ENCODE measurements at places on chromosomes 12 and 14.

DNA sequence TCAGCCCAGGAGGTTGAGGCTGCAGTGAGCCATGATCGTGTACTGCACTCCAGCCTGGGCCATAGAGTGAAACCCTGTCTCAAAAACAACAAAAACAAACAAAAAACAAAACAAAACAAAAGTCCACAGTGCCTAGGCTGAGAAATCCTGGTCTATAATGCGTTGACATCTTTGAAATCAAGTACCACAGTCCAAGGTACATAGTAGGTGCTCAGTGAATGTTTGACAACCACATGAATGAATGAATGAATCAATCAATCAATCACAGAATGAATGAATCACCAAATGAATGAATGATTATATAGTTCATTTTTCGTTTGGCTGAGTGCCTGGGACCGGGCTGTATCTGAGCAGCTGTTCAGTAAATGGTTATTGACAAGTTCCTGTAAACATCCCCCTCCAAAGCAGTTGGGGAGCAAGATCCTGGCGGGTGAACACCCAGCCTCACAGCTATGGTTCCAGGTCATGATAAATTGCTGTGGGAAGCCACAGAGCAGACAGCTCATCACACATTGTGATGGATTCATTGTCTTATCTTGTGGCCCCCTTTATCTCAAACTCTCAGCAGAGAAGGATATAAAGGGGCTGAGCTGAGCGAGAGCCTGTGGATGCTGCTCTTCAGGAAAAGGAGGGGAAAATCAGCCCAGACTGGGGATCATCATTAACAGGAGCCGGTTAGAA, 30.4 kb upstream of the IFT81 start:
- DNase-seq, result no peak

DNA sequence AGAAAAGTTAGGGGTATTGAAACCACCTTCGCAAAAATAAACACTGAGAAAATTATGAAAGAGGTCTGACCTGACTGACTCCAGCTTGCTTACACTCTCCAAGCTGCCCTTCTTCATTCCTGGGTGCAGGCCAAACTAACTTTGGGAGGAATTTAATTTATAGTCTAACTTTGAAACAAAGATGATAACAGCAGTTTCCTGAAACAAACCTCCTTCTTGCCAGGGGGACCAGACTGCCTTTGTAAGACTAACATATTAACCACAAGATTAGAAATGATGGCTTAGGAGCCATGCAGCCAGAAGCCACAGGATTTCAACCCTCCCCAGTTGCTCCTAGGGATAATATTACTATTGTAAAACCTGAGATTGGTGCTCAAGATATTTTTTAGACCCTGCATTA, 13.8 kb upstream of the EEA1 start:
- no peak for DNase-seq

DNA sequence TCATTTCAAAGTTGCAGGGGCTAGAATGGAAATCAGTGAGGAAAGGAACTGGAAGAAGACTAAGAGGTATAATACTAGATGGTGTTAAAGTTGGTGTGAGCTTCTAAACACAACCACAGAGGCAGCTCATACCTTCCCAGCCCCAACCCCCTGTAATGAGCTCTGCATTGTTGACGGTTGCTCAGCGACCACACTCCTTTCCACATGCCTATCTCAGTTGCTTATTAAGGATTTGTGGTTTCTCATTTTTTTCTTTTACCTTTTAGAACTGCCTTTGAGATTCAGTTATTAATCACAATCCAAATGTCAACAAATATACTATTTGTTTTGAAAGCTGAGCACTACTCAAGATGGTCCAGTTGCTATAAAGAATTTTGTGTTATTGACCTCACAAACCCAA, 62.1 kb upstream of the KIF21A start:
- no peak for DNase-seq

GRCh38 chr12:104003596-104003995, 37.9 kb downstream of the TDG start:
- no peak for DNase-seq

Data from brain (organoid and tissue), 16 donors.